Inflammatory macrophage (primary cell): ENCODE measurements at places on chromosomes 6 and 20.

- no peak for DNase-seq
These were observed 535.0 kb downstream of the RFPL4B start for GRCh38 chr6:112881828-112882780.

DNA sequence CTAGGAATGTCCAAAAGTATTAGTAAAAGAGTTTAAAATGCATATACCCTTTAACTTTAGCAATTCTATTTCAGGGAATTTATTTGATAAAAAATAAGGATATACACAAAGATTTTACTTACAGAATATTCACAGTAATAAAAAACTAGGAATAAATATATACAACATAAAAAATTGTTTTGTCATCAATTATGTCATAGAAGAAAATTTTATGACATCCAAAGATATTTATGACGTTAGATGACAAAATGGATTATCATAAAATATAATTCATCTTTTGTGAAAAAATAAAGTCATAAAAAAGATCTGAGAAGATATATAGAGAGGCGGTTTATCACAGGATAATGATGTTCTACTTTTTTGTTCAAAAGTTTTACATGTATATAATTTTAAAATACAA is 32.0 kb upstream of the TCF21 start:
- no peak for DNase-seq

GRCh38 chr6:112886415-112886814 is 539.3 kb downstream of the RFPL4B start:
- no peak for DNase-seq

- no peak for DNase-seq
These were observed 36.1 kb downstream of the GMDS start for GRCh38 chr6:2209226-2209809.

DNA sequence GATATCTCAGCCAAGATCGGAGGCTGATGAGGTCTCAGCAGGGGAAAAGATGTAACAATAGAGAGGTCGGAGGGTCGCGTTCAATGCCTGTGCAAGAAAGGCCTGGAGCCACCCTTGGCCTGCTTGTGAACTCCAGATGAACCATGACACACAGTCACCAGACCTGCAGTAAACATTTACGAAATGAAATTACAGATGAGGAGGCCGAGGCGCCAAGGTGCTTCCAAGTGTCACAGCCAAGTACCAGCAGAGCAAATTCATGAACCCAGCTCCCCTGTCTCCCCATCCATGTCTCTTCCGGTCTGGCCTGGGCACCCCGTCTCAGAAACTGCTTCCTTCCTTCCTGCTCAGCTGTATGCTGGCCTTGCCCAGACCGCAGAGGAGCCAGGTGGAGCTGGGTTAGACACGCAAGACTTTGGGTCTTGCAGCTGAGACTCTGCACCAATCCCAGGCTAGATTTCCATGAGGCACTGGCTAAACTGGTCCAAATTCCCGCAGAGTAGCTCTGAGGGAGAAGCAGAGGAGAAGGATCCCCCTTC is 48.1 kb downstream of the CHMP4B start:
- peak; percentile 69 for DNase-seq

DNA sequence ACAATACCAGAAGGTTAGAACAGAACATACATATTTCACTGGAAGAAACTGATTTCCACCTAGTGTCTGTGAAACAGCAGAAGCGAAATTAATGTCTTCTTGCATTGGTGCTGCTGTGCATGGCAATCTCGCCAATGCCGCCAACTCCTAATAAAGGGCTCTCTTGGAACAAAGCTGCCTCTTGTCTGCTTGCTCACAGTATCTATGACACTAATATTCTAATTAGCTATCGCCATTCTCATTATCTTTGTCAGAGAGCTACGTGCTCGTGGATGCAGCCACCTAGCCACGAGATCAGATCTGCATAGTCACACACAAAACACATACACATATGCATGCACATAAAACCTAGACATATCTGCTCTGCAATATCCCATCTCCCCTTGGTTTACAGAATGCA is 145.9 kb upstream of the OLIG3 start:
- DNase-seq: no peak

GRCh38 chr6:112227411-112227810 is 27.0 kb downstream of the LAMA4 start:
- DNase-seq: no peak

- no peak for DNase-seq
These were observed 612.3 kb downstream of the UTRN start for GRCh38 chr6:144897441-144897921.

- DNase-seq: no peak
These were observed 8.9 kb downstream of the FARS2 start for GRCh38 chr6:5270093-5270680.
